ENCODE measurements at places on chromosomes 7 and 10.
A peak's percentile ranks its signal among the peaks of the same experiment; 100 is the strongest.

- DNase-seq: no peak
Observed at GRCh38 chr7:13911909-13912308, 77.6 kb downstream of the ETV1 start.

DNA sequence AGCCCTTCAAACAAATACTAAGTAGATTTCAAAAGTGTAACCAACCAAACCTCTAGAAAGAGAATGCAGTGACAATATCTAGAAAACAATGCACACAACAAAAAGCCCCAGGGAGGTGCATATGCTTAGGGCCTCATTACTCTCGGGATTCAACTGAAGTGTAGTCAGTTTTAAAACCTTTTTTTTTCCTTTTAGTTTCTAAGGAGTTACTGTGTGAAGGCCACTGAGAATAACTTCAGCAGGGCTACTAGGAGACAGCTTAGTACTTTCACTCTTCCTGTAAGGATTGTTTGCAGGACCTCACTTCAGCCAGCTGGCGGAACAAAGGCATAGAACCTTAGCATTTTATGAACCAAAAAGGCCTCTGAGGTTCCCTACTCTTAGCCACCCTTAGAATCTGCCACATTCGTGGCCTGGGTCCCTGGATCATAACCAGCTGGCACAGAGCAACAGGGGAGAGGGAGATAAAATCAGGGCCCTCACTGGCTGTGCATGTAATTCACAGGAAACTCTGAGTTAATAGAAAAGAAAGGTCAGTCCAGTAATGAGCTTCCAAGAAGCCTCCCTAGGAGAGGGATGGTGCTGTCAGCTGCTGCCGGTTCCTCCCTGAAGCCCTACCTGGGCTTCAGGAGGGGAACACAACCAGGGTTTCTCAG lies 3.6 kb downstream of the VOPP1 start:
- DNase-seq: no peak

- DNase-seq: no peak
Observed at GRCh38 chr10:108849688-108850087, 1073.6 kb downstream of the XPNPEP1 start.

DNA sequence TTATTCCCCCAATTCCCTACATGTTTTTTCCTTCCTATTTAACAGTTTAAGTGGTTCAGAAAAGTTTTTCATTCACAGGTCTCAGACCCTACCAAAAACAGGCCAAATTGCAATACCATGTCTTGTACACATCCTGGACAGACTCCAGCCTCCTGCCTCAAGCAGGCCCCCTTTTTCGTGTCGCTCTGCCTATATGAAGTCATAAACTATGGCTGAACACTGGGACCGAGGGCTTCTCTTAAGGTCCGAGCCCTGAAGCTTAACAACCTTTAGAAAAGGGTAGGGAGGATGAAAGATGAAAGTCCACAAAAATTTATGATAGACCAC lies 1.4 kb downstream of the FBXW4 start:
- DNase-seq: no peak

- DNase-seq: peak; percentile 29
Observed at GRCh38 chr10:71985542-71986250, 21.5 kb downstream of the CHST3 start.

- DNase-seq: no peak
Observed at GRCh38 chr10:73964743-73965142, 33.2 kb upstream of the VCL start.

All from trophoblast cell (in vitro differentiated cells and primary cell).